ENCODE measurements at places on chromosomes 7 and 10.

DNA sequence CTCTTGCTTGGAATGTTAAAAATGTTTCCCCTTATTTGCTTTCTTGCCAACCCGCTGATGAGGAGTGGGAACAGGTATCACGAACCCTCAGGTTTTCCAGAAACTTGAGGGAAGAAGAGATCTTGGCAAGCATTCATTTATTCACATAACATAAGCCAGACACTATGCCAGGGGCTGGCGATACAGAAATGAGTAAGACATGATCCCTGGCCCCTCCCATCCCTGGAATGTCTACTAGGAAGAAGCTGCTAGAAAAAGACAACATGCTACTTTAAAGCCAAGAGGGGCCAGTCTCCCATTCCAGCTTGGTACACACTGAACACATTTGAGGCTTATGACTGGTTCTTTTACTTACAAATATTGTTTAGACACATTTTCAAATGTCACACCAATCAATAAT lies 26.4 kb downstream of the SLC35B4 start:
- peak; percentile 2 for DNase-seq

DNA sequence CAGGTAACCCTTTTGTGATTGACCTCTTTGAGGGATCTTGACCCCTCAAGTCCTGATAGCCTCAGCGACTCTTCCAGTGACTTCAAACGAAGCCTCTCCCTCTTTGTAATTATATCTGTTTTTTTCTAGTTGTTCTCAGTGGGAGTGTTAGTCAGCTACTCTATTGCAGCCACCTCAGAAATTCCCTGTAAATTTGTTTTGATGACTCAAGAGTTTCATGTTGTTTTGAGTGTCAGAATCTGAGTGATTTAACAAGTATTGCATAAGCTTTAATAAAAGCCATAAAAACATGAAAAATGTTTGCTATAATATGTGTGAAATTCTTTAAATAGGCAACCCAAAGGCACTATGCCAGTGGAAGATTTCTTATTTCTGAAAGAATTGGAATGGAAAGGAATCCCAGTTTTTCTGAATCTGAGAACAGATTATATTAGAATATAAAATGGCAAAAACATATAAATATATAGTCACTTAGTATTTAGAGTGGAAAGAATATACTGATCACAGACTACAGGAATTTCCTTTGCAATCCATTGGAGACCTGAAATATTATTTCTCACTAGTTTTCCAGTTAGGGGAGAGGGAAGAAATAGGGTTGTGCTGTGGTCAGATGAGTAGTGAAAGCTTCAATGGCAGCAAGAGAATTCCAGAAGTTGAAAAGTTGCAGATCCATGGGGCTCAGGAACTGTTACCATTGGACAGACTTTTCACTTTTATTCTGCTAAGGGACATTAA lies 94.4 kb upstream of the SEMA3C start:
- peak; percentile 68 for DNase-seq

DNA sequence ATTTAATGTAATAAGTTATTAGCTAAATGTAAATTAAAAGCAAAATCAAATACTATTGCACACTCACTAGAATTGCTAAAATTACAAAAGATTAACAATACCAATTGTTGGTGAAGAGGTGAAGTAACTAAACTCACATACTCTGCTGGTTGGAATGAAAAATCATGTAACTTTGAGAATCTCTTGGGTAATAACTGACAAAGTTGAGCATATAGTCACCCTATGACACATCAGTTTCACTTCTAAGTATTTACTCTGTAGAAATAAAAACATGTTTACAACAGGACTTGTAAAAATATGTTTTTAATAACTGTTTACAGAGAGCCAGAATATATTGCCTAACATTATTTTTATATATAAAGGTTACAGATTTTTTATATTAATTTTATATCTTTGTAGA lies 33.6 kb downstream of the CNTNAP2 start:
- DNase-seq, result no peak

- no peak for DNase-seq
These were observed 92.6 kb downstream of the POLL start for GRCh38 chr10:101495324-101495925.

DNA sequence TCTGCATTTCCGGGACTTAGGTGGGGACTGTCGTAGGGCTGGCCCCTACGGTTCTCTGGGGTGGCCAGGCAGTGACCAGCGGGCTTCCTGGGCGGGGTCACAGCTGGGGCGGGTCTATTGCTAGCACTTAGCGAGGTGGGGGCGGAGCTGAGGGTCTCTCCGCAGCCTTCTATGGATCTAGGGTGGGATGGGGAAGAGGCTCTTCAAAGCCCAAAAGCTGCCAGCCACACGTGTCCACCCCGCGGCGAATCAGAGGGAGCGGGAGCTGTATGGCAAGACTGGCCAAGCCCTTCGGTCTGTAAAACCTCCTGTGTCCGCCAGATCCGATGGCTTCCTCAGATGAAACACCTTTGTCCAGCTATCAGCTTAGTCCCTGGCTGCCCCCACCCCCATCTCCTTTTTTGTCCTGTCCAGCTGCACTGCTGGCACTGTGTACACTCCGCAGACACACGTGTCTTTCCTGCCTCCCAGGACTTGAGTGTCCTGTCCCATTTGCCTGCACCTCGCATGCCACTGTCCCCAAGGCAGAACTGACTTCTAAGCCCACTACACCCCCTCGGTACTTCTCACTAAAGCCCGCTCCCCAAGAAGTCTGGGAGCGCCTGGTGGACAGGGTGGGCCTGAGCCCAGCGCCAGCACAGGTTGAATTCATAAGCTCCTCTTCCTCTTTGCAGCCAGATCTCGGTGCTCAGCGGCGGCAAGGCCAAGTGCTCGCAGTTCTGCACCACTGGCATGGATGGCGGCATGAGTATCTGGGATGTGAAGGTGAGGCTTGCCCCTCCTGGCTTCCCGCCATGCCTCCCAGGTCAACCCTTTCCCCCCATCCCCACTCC lies 14.8 kb downstream of the PDAP1 start:
- DNase-seq, result no peak

- no peak for DNase-seq
These were observed 381.1 kb upstream of the ZMIZ1 start for GRCh38 chr10:78687626-78688025.

DNA sequence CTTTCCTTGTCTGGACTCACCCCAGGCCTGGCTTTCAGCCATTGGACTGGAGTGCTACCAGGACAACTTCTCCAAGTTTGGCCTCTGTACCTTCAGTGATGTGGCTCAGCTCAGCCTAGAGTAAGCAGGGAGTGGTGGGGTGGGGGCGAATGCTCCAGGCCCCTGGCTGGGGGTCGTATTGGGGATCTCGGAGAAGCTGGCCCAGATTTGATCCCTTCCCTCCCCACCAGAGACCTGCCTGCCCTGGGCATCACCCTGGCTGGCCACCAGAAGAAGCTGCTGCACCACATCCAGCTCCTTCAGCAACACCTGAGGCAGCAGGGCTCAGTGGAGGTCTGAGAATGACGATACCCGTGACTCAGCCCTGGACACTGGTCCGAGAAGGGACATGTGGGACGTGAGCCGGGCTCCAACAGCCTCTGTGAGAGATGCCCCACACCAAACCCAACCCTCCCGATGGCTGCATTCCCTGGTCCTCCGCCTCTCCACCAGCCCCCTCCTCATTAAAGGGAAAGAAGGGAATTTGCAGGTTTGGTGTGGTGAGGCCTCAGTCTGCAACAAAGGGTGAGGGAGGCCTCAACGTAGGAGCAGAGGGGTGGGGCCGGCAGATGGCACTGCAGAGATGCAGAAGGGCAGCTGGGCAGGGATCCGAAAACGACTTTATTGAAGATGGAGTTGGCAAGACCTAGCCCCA lies 14.8 kb downstream of the TRPV6 start:
- DNase-seq, result no peak

GRCh38 chr7:45153233-45153632 lies 4.4 kb upstream of the RAMP3 start:
- DNase-seq, result no peak

DNA sequence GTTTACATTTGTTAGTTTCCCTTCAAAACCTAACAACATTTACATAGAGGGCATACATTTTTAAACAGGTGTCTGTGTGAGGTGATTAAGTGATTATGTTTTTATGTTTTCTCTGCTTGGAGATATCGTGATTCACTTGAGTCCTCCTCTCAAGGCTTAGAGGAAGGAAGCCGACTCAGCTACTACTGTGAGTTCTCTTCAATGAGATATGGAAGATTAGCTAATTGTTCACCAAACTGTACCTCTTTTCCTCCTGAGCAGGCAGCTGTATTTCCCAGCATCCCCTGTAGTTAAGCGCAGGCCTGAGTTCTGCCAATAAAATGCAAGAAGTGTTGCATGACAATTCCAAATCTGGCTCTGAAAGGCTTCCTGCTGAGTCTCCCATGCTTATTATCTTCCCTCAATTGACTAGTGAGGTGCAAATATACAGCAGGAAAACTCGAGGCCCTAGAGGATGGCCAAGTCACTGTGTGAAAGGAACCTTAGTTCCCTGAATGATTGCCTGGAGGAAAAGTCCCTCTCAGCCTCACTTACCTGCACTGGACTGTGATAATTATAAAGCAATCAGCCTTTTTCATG lies 528.7 kb downstream of the GRM8 start:
- no peak for DNase-seq

GRCh38 chr10:100346351-100346764 lies 675 bp upstream of the SCD start:
- peak; percentile 60 for DNase-seq

- DNase-seq, result no peak
These were observed 545.1 kb downstream of the SH2D4B start for GRCh38 chr10:81082621-81083376.

GRCh38 chr7:14125998-14126397 lies 136.5 kb upstream of the ETV1 start:
- DNase-seq, result no peak

DNA sequence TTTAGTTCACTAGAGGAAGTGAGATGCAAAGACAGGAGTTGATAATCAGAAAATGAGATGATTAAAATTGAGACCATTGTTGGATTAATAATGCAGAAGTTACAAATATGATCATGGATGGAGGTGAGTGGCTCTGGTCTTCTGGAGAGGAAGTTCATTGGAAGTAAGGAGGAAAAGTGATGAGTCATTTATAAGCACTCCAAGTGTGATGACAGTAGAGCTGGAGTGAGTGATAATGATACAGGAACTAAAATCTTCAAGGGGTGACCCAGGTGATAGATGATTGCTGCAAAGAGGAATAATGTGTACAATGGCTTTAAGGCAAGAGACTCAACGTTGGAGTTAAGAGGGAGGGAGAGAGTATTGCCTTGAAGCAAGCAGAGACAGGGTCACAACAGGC lies 20.7 kb downstream of the ZNF32 start:
- no peak for DNase-seq

DNA sequence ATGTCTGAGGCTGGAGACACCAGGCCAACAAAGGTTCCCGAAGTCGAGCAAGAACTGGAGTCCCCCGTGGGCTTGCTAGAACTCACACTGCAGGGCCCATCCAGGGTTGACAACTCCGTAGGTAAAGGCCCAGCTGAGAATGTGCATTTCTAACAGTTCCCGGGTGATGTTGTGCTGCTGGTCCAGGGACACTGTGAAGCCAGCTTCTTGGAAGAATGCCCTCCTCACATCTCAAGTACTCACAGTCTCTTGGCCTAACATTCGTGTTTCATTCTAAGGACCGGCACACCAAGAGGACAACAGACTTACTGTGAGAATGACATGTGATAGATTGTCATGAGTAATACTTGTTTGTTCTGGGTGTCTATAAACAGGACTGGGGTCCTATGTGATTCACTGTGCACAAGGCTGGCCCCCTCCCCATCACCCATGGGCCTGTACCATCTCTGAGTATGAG lies 682.3 kb upstream of the IGFBP3 start:
- DNase-seq, result no peak

DNA sequence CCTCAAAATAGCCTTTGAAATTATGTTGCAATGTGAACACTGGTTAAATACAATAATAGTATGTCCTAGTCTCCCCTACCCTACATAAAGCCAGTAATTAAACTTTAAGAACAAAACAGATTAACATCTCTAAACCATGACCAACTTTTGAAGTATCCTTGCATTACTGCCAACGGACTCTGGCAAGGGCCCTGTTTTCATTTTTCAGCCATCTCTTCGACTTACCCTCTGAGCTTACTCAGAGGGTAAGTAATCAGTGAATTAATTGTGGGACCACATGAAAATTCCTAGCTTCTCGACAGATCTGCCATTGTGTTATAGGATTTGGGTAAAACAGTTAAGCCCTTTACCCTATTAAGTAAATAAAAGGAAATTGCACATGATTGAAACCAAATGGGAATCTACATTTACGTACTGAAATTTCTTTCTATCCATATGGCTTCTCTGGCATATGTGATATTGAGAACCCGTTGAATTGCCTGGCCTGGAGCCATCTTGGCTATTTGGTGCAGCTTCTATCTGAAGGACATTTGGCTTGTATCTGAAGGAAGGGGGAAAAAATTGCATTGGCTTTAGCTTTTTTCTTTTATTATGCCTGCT lies 39.6 kb downstream of the DYNC1I1 start:
- DNase-seq, result no peak

DNA sequence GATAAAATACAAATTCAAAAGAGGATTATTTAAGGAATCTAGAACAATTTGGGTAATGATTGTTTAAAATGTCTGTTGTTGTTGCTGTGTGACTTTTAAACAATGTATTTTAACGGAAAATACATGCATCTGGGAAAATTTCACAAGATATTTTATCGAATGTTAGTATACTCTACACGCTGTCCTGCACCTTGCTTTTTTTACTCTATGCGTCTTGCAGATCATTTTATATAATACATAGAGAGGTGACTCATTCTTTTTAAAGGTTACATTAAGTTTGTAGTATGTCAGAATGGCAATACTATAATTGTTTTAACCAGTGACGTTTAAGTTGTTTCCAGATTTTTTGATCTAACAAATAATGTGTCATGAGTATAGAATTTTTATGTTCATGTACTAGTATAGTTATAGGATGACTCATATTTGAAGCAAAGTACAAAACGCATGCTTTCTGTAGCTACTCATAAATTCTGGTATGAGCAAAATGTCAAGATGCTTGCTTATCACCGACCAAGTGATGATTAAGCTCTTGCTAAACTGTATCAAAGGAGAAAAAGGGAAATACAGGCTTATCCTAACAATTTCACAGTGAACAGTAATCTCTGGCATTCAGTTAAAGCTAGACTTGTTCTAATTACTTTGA lies 4.9 kb downstream of the DKK1 start:
- peak; percentile 99 for DNase-seq

- DNase-seq, result no peak
These were observed 12.8 kb downstream of the HECTD2 start for GRCh38 chr10:91422915-91423314.

DNA sequence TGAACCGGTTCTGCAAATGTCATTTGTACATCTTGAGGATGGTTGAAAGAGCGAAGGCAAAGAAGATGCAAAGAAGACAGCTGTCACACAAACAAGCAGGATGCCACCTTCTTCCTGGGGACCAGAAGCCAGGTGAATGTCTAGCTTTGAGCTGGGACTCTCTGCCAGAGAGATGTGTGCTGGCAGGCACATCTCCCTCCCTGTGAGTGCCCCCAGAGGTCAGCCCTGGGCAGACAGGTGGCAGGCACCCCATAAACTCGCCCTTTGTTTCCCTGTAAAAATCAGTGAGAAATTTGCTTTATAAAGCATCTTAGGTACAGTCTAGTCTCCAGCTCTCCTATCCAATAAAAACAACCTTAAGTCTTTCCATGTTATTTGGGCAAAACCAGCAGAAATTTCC lies 2.6 kb upstream of the TCERG1L start:
- no peak for DNase-seq
